Breast epithelium (tissue), 4 donors: ENCODE measurements at places on chromosomes 1 and 21. TPM values are rescaled to one million over a fixed set of nuclear protein-coding genes. Genes with fewer than 3 reads are reported as not detected.
A peak's percentile ranks its signal among the peaks of the same experiment; 100 is the strongest.

DNA sequence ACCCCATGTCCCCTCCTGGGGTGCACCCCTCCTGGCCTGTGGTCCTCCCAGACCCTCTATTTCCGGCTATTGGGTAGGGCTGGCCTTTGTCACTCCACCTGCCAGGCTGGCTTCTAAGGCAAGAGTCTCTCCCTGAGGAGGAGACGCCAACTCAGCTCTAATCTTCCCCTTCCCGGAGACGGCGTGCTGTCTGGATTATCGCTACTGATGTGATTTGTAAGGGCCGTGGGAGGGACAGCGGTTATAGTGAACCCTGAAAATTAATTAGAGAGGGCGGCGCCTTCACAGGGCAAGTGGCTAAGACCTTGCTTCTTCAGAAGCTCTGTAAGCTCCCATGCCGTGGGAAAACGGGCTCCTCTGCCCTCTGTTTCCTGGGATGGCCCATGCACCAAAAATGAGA, 207.0 kb upstream of the VAMP3 start:
- no peak for DNase-seq

DNA sequence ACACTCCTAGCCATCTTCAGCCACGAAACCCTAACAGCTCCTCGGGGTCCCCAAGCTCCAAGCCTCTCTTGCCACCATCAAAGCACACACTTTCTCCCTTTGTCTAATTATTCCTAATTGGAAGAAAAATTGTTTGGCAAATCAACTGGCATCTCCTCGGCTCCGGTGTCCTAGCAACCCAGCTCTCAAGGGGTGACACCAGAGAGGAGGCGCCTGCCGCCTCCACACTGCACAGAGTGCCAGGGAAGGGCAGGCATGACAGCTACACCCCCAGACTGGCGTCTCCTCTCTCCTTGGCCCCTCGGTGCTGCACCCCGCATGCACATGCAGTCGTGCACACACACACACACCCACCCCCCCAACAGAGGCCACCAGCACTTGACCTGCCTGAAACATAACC, 18.2 kb upstream of the GJB5 start:
- no peak for DNase-seq

GRCh38 chr1:205950280-205950679, 7.0 kb upstream of the SLC26A9 start:
- DNase-seq: peak; percentile 68

DNA sequence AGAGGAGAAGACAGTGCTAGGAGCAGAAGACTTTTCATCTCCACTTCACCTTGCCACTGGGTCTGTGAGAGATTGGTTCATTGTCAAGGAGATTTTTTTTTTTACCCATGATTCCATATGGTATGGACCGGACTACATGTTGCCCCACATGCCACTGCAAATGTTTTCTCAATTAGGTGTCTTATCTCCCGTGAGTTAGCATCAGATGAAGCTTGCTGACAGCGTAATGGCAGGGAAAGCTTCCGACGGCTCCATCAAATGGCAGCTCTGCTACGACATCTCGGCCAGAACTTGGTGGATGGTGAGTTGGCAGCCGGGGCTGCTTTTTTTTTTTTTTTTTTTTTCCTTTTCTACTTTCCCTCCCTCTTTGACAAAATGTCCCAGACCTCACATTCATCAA, 217.2 kb upstream of the NFIA start:
- DNase-seq: no peak

Gene LRRIQ3
- 2.6 TPM for total RNA-seq

GRCh38 chr21:16072737-16073136, 343.0 kb downstream of the USP25 start:
- no peak for DNase-seq

DNA sequence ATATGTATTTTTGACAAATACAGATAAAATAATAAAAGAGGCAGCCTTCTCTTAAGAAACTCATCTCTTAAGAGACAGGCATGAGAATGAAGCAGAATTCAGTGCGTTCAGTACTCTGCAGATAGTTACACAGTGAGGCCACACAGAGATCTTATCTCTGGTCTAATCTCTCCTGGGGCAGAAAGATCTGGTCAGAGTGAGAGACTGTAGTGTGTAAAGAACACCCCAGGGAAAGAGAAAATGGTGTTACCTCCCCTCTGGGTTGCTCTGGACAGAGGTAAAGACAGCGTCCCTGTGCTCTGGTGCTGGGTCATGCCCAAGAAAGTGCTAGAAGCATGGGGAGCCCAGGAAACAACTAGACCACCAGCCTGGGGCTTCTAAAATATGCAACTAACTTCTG, 216.3 kb downstream of the SIPA1L2 start:
- DNase-seq: no peak

Gene TRIM58
- 4.6 TPM for total RNA-seq

Gene CASQ1
- total RNA-seq: 0.59 TPM

Gene TDRD5
- 3.9 TPM for total RNA-seq

DNA sequence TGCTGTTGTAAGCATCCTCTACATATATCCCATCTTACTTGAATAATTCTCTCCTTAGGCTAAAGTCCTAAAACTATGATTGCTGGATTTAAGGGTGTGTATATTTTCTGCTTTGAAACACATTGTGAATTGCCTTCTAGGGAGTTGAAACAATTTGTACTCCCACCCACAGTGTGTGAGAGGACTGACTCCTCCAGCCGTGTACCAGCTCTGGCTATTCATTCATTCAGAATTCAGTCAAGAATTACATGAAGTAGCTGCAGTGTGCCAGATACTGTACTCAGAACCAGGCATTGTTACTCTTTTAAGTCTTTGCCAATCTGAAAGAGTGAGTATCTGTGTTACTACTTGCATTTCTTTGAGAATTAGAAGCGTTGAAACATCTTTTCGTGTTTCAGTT, 135.0 kb downstream of the DHRS3 start:
- DNase-seq: no peak

Gene CFAP74
- 0.29 TPM for total RNA-seq

DNA sequence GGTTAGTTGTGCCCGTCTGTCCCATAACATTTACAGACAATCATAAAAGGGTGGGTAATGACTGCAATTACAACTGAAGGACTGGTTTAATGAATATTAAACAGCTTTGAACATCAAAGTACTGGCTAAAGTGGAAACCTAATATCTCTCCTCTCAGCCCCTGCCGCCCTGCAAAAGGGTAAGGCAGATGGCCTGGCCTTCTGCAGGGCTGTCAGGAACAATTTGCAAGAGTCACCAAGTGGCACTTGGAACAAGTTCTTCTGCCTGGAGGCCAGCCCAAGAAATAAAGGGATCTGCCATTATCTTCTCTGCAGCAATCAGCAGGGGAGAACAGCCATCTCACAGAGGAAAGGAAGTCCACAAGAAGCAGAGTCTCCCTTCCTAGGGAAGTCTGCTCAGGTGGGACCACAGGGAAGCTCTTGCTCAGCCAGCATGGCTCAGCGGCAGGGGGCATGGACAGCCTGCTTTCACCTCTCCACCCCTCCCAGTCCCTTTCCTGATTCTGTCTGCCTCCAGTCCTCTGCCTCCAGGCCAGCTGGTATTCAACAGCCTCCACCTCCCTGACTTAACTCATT, 96.1 kb downstream of the TRABD2B start:
- DNase-seq: no peak

DNA sequence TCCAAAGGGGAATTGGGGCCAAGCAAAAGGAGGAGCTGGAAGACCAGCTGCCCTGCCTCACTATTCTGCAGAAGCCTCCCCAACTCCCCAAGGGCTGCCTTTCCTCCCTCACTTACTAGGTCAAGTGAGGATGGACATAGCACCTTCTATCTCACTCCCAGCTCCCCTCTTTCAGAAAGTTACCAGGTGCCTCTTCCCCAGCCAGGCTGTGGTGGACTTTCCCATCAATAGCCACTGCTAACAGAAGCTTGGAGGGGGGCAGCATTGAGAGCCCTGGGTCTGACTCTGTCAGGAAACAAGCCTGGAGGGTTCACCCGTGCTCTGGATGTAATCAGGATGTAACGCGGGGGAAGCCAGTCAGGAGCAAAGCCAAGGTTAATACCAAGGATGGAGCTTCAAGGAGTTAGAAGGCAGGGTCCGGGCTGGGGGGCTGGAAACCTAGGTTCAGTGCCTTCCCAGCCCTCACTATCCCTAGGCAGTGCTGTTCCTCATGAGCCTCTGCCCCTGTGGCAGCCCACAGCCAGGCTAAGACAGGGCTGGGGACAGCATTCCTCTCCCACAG, 127.8 kb upstream of the NGF start:
- no peak for DNase-seq

Gene IKBKE
- 4.4 TPM for total RNA-seq

Gene SLAMF1
- 0.64 TPM for total RNA-seq

DNA sequence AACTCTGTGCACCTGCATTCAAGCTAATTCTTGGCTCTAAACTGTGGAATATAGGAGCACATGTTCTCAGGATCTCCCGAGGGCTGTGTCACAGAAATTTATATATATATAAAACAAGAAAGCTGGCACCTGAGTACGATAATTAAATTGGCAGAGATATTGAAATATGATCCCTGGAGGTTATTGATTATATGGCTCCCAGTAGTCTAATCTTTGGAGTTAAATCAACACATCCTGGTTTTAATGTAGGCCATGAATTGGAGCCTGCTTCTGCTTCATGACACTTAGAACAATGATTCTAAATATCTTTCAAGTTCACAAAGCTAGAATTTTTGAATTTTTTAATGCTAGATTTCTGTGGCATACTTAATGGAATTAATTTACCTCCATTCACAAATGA, 84.3 kb downstream of the CTH start:
- DNase-seq: no peak

- DNase-seq: no peak
Observed at GRCh38 chr1:204142032-204142974, 9.5 kb downstream of the ETNK2 start.

DNA sequence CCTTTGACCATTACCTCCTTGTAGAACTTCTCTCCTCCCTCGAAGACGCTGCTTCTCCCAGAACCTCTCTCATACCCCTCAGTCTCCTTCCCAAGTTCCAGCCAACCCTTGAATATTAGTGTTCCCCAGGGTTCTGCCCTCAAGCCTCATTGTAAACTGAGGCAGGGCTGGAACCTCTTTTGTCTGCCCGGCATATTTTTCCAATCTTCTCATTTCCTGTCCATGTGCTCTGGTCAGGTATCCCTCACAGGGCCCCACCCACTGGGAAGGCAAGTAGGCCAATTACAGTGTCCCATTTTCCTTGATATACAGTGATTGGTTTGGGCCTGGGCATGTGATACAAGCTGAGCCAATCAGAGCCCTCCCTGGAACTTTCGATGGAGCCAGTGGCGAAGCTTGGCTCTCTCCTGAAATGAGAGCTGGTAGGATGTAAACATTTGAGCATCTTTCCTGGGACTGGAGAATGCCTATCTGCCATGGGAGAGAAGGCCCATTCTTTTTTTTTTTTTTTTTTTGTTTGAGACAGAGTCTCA, 57.1 kb upstream of the ID3 start:
- no peak for DNase-seq

GRCh38 chr1:147496571-147497210, 44.6 kb upstream of the BCL9 start:
- no peak for DNase-seq

- no peak for DNase-seq
Observed at GRCh38 chr1:8706995-8707396, 110.4 kb downstream of the RERE start.

- no peak for DNase-seq
Observed at GRCh38 chr1:20311289-20311688, 20.6 kb downstream of the VWA5B1 start.

Gene DCDC2B
- 0.33 TPM for total RNA-seq

GRCh38 chr21:36079010-36079649, 9.3 kb downstream of the CBR1 start:
- DNase-seq: no peak

GRCh38 chr1:2230781-2231531, 2.8 kb downstream of the SKI start:
- DNase-seq: no peak

- peak; percentile 87 for DNase-seq
Observed at GRCh38 chr1:226001963-226002666, 3.0 kb upstream of the SDE2 start.

GRCh38 chr1:44436401-44437106, 31.5 kb downstream of the RNF220 start:
- DNase-seq: no peak

- no peak for DNase-seq
Observed at GRCh38 chr21:34858559-34858958, 189.8 kb downstream of the CLIC6 start.

DNA sequence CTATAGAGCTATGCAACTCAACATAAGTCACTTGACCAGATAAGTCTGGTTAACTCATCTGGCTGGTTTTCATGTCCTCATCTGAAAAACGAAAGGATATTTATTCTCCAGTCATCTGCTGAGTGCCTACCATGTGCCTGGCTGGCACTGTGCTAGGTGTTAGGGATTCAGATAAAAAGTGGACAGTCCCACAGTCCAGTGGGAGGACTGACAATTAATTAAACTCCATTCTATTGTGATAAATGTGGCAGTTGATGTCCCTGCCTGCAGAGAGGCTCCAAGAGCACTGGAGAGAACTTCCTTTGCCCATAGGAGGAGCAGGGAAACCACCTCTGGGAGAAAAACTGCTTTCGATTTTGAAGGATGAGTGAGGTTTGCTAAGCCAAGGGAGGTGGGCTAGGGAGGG, 5.4 kb downstream of the NUAK2 start:
- DNase-seq: no peak

DNA sequence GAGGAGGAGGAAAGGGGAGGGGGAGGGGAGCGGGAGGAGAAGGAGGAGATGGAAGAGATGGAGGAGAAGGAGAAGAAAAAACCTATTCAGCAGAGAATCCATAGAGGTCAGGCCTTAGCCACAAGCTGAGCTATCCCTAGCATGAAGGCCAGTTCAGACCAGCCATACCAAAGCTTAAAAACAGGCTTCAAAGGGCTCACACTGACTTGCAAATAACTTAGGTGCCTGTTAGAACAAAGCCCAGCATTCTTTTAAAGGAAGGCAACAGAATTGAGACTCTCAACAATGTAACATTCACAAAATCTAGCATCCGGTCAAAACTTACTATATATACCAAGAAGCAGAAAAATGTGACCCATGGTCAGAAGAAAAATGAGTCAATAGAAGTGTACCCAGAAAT, 43.6 kb upstream of the IFFO2 start:
- DNase-seq: peak; percentile 31

Gene CLIC6
- total RNA-seq: 34.1 TPM

GRCh38 chr1:39692152-39693074, 1.2 kb upstream of the HPCAL4 start:
- DNase-seq: no peak

Gene RGS13
- 0.29 TPM for total RNA-seq

Gene BCL2L15
- total RNA-seq: 1.6 TPM

GRCh38 chr1:71908303-71908702, 374.0 kb downstream of the NEGR1 start:
- DNase-seq: no peak

Gene TYW3
- 15.5 TPM for total RNA-seq

GRCh38 chr1:211493876-211494653, 2.1 kb upstream of the RD3 start:
- no peak for DNase-seq

GRCh38 chr1:1024149-1024770, 4.3 kb downstream of the AGRN start:
- DNase-seq: no peak
